ENCODE measurements at places on chromosomes 5 and 9.

DNA sequence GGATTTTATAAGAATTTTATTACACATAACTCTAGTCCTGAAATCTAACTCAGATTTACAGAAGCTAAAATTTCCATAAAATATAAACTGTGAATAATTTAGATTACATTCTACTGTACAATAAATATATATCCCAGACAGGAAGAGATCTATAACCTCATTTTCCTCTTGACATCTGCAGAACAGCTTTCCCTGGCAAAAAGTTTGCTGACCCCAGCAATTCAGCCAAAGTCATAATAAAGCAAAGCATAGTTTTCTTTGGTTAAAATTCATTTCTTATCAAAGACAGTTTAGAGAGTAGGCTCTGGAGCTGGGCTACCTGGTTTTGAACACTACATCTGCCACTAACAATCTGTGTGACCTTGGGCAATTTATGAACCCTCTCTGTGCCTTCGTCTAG, 372.5 kb downstream of the CAAP1 start:
- DNase-seq, result no peak

GRCh38 chr5:107806705-107807104, 136.0 kb upstream of the EFNA5 start:
- no peak for DNase-seq

DNA sequence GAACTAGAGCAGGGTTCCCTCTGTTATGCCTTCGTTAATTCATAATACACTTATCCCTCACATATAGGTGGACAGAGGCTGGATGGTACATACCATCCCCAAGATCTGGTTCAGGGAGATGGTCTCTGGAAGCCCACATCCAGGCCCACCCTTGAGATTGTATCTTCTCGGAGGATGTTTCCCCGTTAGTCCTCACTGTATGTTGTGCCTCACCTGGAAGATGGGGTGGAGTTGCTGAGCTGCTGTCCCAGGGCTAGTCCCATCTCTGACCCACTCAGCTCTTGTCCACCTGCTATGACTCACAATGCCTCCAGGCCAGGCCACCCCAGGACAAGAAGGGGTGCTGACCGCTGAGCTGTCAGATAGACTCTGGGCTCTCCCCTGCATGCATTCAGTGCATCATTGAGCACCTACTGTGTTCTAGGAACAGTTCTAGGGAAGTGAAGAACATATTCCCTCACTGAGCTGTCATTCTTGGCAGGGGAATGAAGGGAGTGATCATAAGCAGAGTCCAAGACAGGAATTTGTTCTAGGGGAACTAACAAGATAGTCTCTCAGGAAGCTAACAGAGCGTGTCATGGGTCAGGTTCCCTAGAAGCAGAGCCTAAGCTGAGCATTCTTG, at the start of gene CBY3:
Gene CBY3, minus strand, starts transcription at position 255 of the 622 bp plus-strand sequence. Its CDS starts 116 bp downstream, at position 139.
- no peak for DNase-seq

DNA sequence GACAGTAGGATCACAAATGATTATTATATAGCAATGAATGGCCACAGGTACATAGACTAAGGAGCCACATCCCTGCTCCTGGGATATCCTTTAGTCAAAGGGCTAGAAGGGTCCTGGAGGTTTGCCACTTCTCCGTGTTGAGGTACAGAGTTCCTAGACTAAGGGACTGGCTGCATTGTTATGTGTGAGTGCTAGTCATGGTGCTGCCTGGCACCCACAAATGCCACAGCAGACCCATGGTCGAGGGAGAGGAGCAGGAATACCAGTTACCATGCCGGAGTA, 47.4 kb downstream of the EXOSC2 start:
- DNase-seq, result no peak

Data from stimulated activated CD4-positive, alpha-beta T cell treated with anti-CD3 and anti-CD28 coated beads, Interleukin-12 subunit alpha, Interleukin-12 subunit beta, amount 100 ng/mL, for 4 hours (primary cell).